ENCODE measurements at places on chromosomes 13 and 19.

- no peak for DNase-seq
Measured at GRCh38 chr19:35797663-35798062, 15.0 kb downstream of the PRODH2 start.

GRCh38 chr19:44748426-44749254, at the start of gene BCL3:
Gene BCL3 (plus strand): TSS chr19:44748708. CDS start chr19:44748791, 83 bp downstream.
- DNase-seq: no peak

DNA sequence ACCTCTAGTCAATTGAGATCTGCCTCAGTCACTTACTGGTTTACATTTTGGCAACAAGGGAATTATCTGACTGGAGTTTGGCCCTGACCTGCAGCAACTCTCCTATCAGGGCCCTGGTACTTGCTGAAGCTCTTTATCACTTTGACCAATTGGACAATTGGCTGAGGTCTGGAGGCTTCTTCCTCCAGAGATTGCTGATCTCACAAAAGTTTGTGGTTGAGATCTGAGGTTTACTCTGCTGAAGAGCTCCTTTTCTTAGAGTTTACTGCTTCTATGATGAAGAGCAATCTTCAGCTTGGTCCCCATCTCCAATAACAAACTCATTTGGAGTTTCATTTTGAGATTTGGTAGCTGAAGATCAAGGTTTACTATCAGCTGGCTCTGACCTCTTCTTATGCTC, 276.9 kb upstream of the SGCG start:
- no peak for DNase-seq

DNA sequence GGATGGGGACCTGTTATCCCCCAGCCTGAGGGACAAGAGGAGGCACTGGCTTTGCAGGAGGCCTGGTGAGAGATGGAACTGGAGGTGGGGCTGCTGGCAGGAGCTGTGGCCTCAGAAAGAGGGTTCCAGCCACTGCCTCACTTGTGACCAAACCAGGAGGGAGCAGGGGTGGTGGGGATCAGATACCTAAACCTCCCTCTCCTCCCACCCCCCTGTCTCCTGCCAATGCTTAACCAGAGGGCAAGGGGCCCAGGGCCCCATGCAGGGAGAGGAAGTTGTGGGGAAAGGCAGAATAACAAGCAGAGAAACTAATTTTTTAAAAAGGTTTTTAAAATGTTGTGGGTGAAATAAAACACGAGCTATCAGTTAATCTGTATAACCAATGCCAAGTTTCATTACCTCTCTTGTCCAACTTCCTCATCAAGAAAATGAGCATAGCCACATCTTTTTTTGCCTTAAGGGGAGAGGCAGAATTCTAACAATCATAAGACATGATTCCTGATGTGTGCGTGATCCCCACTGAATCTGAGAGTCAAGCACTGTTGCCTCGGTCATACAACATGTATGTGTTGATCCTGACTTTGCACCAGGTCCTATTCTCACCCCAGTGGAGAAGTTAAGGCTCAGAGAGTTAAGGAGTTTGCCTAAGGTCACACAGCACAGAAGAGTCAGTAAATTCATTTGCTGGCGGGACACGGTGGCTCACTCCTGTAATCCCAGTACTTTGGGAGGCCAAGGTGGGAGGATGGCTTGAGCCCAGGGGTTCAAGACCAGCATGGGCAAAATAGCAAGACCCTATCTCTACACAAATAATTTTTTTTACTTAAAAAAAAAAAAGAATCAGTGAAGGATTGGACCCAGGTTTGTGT, 12.9 kb downstream of the FXYD5 start:
- DNase-seq: no peak

- DNase-seq: no peak
Measured at GRCh38 chr13:103371271-103371670, 305.1 kb upstream of the SLC10A2 start.

- DNase-seq: no peak
Measured at GRCh38 chr19:44573183-44573582, 40.2 kb upstream of the IGSF23 start.

DNA sequence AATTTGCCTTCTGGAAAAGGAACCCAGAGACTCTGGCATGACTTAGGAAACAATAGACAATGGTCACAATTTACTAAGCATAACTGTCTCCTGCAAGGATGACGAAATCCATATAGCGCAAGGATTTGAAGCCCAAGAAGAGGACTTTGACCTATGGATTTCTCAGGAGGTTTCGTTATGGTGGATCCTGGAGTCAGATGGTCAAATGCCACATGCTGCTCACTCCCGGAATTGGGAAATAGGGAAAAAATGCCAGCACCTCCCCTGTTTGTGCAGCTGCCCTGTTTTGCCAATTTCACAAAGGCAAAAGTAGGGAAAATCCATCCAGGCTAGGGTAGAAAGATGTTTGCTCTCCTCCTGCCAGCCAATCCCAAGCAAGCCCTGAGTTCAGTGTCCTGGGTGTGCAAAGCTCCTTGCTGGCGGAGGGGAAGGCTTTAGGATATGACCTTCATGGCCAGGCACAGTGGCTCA, 23.4 kb downstream of the RDH8 start:
- DNase-seq: no peak

- no peak for DNase-seq
Measured at GRCh38 chr19:14432791-14433553, at the start of gene PKN1. Gene PKN1 (plus strand): TSS chr19:14433306. CDS start chr19:14433522, 216 bp downstream.

- DNase-seq: no peak
Measured at GRCh38 chr13:108943842-108944241, 314.4 kb downstream of the MYO16 start.

- DNase-seq: no peak
Measured at GRCh38 chr13:48773531-48774275, 120.0 kb downstream of the CYSLTR2 start.

GRCh38 chr13:63851526-63851925, 2435.9 kb upstream of the PCDH20 start:
- no peak for DNase-seq

DNA sequence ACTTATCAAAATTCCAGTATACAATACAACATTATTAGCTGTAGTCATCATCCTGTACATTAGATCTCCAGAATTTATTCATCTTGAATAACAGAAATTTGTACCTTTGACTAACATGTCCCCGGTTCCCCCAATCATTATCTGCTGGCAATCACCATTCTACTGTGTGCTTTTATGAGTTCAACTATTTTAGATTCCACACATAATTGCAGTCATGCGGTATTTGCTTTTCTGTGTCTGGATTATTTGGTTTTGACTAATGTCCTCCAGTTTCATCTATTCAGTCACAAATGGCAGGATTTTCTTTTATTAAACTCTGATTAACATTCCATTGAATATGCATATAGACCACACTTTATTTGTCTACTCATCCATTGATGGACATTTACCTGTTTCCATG, 530.7 kb upstream of the SLITRK1 start:
- no peak for DNase-seq

Measured in 8988T (cell line).